ENCODE measurements at places on chromosomes 2 and 18.

- no peak for DNase-seq
Measured at GRCh38 chr2:181372646-181373040, 84.5 kb upstream of the ITGA4 start.

DNA sequence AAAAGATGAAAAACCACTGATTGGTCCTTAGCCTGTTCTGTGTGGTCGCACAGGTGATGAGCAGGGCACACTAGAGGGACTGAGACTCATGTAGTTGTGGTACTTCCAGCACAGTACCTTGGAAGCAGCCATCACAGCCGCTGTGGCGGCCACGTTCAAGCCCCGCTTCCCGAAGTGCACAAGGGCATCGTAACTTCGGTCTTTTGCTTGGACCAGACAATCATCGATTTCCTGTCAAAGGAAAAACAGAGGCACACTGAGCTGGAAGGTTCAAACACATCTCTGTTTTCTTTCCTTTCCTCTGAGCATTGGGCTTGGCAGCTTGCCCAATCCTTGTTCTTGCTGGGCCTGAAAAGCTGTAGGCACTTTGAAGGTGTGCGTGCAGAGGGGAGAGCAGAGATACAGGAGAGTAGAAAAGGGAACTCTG lies 52.6 kb downstream of the MRPL35 start:
- no peak for DNase-seq

- DNase-seq: no peak
Measured at GRCh38 chr2:239181903-239182581, 218.8 kb downstream of the HDAC4 start.

GRCh38 chr2:18372641-18373040 lies 187.8 kb downstream of the RDH14 start:
- DNase-seq: no peak

- no peak for DNase-seq
Measured at GRCh38 chr18:52636536-52636935, 296.5 kb downstream of the DCC start.

DNA sequence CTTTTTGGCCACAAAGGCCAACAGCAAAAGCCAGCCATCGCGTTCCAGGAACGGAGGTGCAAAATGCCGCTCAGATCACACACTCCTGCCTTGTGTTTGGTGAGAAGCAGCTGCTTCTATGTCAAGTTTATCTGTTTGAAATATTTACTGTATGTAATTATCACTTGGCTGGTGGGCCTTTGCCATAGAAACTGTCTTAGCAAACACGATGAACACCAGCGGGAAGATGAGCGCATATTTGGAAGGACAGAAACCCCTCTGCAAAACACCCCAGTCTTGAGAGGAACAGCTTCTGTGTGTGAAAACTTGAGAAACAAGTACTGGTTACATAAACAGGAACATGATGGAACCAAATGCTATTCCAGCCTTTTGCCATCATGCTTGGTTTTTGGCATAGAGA lies 59.7 kb downstream of the SCG2 start:
- no peak for DNase-seq

DNA sequence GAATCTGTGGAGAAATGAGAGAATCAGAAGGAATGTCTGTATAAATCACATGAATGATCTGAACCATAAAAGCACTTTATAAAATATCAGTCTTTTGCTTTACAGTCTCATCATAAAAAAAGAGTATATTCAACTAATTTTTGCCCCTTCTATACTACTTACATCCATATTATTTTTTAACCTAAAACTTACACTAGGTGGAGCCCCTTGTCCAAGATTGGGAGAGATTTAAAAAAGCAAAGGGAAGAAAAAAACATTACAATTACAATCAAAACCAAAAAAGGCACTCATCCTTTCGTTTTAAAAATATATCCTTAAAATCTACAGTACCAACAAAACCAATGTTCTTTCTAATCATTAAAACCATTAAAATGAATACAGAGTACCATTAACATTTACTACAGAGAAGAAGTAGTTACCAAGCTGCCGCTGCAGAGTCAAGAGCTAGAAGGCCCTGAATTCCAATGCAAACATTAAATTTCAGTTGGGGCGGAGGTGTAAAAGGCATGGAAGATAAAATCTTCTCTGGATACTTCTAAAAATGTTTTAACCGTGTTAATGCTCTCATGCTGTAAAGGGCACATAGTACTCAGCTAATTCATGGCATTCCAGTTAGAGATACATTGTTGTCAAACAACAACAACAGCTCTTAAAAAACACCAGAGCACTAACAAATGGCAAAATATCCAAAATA lies 56.7 kb upstream of the EPB41L3 start:
- DNase-seq: no peak

DNA sequence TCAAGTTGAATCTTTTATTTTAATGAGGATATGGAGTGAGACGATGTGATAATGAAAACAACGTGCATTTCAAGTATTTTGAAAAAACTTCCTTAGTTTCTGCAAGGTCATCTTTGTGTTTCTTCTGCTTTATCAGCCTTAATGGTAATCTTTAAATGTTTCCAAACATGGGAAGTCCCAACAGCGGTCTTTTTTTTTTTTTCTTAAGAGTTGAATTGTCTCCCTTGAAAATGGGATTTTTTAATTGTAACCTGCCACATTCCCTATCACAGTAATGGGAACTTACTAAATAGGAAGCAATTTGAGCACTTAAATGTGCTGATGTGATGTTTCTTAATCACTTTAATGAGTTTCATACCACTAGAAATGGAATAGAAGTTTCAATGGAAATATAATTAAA lies 45.8 kb downstream of the ATIC start:
- no peak for DNase-seq

DNA sequence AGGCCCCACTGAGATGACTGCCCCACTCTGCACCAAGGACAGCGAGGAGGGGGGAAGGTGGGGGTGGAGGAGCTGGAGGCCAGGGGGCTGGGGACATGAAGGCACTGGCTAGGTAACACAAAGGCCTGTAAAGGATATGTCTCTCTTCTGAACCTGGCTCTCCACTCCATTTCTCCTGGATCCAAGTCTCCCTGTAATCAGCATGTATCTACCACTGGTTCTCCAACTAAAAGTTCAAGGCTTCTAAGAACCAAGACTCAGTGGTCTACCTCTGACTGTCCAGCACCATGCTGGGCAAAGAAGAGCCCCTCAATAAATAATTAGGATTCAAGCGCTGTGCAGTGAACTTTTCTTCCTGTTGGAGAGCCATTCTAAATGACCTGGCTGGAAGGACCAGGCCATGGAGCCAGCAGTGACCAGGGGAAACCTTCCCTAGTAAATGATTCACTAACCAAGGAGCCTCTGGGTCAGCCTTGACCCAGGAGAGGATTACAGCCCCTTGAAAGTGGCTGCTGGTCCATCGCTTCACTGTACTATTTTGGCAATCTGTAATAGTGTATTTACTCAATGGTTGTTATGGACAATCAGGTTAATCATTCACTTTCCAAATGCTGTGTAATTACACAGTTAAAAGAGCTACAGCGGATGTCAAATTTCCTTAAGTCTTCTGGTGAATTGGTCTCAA lies 73.2 kb downstream of the BCL11A start:
- DNase-seq: no peak

DNA sequence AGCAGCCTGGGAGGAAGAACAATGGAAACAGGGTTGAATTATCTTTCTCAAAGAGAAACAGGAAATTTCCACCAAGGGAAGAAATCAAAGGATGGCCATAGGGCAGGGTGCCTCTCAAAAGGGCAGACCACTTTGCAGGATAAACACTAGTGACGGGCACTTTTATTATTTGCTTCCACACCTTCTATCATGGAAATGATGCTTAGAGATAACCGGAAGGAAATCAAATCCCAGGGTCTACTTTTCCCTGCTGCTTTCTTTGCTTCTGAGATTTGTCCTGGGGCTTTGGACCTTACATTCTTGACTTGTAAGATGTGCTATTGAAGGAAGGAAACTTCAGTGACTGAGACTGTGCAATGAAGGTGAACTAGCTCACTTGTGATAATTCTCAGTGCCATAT lies 1.1 kb upstream of the SCN9A start:
- DNase-seq: no peak

- DNase-seq: no peak
Measured at GRCh38 chr2:32937602-32938448, 8.9 kb upstream of the LTBP1 start.

GRCh38 chr2:9807056-9807455 lies 36.2 kb upstream of the TAF1B start:
- no peak for DNase-seq

DNA sequence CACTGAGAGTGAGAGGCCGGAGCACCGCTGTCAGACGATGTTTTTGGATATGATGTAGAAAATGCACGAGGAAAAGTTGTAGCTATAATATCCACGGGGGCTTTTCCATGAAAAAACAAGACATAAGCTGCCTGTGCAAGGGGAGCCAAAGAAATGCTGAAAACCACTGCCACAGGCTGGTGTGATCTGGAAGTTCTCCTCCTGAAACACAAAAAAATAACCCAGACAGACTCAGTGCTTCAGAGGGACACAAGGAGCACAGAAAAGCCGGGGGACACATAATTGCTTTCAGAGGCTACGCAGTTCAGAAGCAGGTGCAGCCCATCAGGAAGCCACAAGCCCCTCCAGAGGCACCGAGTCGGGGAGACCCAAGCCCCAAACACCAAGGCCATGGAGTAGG lies 98.2 kb downstream of the ZNF516 start:
- DNase-seq: no peak

- DNase-seq: no peak
Measured at GRCh38 chr2:48265169-48266030, 264.6 kb upstream of the STON1 start.

- DNase-seq: no peak
Measured at GRCh38 chr2:217958884-217959225, 43.9 kb downstream of the TNS1 start.

DNA sequence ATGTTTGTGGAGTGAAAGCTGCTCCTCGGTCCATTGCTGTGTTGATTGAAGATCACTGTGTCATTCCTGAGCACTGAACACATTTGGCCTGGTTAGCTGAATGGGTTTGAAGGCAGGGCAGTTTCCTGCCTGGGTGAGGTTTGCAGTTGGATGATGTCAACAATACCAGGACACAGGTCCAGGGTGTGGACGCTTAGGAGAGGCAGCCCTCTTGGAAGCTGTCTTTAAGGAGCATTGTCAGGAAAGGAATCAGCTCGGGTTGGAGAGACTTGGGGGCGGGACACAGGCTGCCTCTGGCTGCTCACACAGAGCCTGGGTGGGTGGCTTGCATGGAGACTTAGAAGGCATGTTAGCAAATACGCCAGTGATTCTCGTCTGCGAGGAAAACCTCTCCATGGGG lies 237.7 kb downstream of the SEPTIN10 start:
- DNase-seq: no peak

- no peak for DNase-seq
Measured at GRCh38 chr18:60809937-60810336, 437.4 kb upstream of the MC4R start.

DNA sequence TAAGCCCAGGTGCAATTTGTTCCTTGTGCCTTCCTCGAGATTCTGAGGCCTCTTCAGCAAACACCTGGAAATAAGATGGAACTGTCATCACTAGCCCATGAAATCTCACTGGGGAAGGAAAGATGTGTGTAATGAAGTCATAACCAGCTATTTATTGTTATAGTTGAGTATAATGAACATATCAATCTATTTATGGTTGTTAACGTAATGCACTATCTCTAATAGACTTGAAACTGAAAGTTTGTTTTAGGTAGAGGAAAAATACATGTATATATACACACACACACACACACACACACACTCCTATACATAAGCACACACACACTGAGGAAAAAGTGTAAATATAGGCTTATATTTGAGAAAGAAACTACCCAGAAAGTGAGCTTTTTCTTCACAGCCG lies 62.8 kb downstream of the UGGT1 start:
- DNase-seq: no peak

GRCh38 chr18:55650363-55650870 lies 62.4 kb upstream of the TCF4 start:
- DNase-seq: no peak

- DNase-seq: no peak
Measured at GRCh38 chr2:226934546-226935201, 98.8 kb downstream of the RHBDD1 start.

DNA sequence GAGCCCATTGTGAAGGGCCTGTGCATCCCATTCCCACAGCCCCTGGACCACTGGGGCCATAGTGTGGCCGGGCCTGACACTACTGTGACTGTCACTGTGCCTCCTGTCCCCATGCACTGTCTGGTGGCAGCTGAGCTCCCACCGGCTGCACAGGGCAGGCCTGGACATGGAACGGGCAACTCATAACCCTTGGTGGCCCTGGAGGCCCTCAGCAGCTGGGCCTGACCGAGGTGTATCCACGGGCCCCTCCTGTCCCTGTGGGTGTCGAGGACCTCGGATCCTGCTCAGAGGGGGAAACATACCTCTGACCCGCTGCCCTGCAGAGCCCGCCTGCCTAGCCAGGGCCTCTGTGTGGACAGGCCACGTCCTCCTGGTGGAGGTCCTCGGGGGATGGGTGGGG lies 7.8 kb upstream of the GAL3ST2 start:
- DNase-seq: no peak

- DNase-seq: no peak
Measured at GRCh38 chr2:222452422-222452950, 28.1 kb downstream of the SGPP2 start.

- no peak for DNase-seq
Measured at GRCh38 chr2:155356250-155356649, 657.8 kb downstream of the KCNJ3 start.

GRCh38 chr2:19861813-19862212 lies 40.0 kb downstream of the TTC32 start:
- DNase-seq: no peak

DNA sequence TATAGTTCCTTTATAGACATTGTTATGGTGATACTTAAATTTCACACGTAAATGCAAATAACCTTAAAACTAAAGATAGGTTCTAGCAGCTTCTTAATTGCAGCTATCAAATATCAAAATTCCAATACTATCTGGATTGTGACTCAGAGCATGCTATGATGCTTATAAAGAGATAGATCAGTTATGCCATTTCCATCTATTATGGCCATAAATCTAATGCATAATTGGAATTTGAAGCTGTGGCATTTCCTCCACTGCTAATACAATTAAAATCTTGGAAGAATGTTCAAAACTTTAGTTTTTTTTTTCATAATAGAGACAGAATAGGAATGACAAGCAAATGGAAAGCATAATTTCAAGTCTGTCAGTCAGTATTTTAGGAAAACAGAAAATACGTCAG lies 220.8 kb upstream of the GALNT5 start:
- no peak for DNase-seq

- DNase-seq: no peak
Measured at GRCh38 chr18:44258086-44258485, 422.6 kb upstream of the SETBP1 start.

DNA sequence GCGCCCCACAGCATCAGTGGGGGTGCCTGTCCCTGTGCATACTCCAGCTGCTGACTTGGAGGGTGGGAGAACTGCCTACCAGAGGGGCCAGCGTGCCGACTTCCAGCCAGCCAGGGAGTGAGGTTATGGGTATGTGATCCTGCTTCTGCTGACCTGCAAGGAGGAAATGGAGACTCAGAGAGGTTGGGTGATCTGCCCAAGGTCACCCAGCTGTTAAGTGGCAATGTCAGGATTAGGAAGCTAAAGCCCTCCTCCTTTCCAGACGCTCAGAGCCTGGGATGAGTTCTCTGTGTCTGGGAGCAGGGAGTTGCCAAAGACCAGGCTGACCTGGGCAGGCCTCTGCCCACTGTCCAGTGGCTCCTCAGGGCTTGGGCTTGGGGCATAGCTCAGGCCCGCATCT lies 169.6 kb downstream of the GLI2 start:
- DNase-seq: no peak
